ENCODE measurements at places on chromosomes 3 and 15.

- no peak for DNase-seq
These were observed 384.0 kb upstream of the TPM1 start for GRCh38 chr15:62658498-62658897.

- DNase-seq: no peak
These were observed 43.0 kb downstream of the FLNB start for GRCh38 chr3:58051196-58051595.

DNA sequence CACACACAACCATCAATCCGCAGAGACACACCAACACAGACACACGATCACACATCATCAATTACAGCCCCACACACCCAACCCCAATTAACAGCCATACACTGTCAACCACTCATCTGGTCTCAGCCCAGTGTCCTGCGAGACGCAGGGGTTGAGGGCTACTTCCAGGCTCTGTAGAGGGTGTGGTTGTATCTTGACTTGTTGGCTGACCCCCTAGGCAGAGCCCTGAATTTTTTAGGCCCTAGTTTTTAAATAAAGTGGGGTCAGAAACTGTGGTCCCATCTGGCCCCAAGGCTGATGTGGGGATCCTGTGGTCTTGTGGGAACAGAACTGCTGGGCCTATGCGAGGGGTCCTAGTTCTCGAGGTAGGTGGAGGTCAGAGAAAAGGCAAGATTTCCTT is 9.2 kb downstream of the VILL start:
- no peak for DNase-seq

DNA sequence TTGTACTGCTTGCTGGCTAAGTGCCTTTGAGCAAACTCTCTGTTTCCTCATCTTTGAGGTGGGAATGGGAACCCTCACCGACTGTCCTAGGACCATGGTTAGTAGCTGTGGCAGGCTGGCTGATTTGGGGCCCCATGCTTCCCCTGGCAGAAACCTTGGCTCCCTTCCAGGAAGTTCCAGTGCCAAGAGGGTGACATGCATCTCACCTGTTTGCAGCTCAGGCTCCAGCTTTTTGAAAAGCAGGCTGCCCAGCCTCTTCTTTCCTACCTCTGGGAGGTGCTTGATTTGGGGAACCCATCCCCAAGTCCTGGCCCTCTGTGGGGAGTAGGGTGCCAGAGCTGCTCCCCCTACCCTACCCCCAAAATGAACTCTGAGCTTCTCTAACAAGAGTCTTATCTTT is 50.8 kb downstream of the RAB11A start:
- DNase-seq: no peak

DNA sequence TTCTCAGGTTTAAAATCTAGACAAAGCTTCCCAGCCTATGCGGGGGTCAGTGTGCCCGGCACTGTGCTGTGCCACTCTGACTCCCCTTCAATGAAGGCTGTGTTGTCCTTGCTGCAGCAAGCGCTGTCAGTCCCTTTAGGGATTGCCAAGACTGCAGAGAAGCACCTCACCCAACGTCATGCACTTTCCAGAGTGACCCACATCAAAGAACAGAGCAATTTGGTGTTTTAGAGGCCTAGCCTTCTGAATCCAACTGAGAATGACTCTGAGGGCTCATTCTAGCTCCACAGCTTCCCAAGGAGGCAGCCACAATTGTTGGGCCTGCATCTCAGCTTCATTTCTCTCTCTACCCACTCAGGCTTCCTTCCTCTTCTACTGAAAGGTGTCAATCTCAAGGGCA is 26.4 kb downstream of the SLC9A9 start:
- DNase-seq: no peak

DNA sequence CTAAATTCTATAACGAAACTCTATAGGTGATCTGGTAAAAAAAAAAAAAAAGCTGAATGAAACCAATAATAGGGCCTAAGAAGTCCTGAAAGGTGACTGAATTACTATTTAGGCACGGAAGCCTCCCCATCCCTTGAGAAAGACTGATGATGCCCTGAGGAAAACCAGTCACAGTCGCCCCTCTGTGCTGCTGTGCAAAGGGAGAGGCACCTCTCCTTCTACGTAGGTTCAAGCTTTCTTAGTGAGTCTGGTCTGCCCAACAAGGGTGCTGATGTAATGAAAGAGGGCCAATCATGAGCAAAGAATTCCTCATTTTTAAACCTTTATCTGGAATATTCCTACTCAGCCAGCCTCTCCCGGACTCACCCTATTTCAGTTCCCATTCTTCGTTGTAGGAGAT is 11.9 kb downstream of the NPHP3 start:
- DNase-seq: no peak

DNA sequence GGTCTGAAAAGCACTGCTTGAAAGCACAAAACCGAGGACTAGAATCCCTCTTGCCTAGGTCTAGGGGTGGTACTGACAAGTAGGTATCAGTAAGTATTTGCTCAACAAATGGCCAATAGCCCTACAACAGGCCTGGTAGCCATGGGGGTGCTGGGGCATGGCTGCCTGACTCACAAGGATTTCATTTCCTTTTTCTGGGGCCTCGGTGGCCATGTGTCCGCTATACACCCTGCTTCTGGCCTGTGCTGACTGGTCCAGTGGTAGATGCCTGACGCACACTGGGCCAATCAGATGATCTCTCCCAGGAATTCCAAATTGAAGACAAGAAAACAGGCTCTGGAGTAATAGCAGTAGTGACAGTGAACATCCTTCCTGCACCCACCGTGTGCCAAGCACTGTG is 29.4 kb downstream of the MELTF start:
- no peak for DNase-seq

- no peak for DNase-seq
These were observed 264.0 kb upstream of the SLITRK3 start for GRCh38 chr3:165459924-165460835.

Measured in NCI-H187 (cell line).